ENCODE measurements at places on chromosomes 6 and 20.

GRCh38 chr6:55875400-55875799 is at the start of gene BMP5:
TSS of gene BMP5 (minus strand) at chr6:55875590. CDS start at chr6:55874865, 725 bp downstream.
- no peak for DNase-seq

GRCh38 chr6:48613231-48613949 is 502.4 kb upstream of the PTCHD4 start:
- DNase-seq, result no peak

- DNase-seq, result no peak
Observed at GRCh38 chr20:2698186-2698817, 5.7 kb downstream of the EBF4 start.

DNA sequence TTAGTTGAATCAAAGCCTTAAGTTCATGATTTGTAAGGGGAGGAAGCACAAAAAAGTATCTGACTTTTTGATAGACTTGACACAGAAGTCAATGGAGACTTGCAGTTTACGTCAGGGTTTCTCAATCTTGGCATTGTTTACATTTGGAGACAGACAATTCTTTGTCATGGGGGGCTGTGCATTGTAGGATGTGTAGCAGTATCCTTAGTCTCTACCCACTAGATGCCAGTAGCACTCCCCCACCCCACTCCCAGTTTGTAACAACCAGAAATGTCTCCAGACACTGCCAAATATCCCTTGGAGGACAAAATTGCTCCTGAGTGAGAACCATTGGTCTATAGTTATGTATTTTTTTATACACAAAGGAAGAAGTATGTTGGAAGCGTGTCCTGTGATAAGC is 434.1 kb downstream of the RFPL4B start:
- DNase-seq, result no peak

- no peak for DNase-seq
Observed at GRCh38 chr6:136405420-136406029, 115.9 kb upstream of the BCLAF1 start.

- peak; percentile 85 for DNase-seq
Observed at GRCh38 chr6:32175711-32176475, at the start of gene AGPAT1. TSS of gene AGPAT1 (minus strand) at chr6:32176084. CDS start at chr6:32171496, 4,588 bp downstream.

- no peak for DNase-seq
Observed at GRCh38 chr6:20716865-20717264, 182.6 kb downstream of the CDKAL1 start.

DNA sequence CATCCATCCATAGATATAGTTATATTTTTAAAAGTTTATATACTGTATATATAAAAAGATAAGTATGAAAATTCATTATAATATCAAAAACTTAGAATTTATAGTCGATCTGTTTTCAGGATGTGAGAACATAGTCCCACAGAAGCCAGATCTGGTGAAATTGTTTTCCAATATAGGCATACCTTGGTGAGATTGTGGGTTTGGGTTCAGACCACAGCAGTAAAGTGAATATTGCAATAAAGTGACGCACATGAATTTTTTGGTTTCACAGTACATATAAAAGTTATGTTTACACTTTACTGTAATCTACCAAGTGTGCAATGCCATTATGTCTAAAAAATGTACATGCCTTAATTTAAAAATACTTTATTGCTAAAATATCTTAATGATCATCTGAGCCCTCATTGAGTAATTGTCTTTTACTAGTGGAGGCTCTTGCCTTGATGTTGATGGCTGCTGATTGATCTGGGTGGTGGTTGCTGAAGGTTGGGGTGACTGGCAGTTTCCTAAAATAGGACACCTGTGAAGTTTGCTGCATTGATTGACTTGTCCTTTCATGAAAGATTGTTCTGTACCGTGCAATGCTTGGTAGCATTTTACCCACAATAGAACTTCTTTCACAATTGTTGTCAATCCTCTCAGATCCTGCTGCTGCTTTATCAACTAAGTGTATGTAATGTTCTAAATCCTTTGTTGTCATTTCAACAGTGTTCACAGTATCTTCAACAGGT is 29.8 kb downstream of the AIG1 start:
- no peak for DNase-seq

DNA sequence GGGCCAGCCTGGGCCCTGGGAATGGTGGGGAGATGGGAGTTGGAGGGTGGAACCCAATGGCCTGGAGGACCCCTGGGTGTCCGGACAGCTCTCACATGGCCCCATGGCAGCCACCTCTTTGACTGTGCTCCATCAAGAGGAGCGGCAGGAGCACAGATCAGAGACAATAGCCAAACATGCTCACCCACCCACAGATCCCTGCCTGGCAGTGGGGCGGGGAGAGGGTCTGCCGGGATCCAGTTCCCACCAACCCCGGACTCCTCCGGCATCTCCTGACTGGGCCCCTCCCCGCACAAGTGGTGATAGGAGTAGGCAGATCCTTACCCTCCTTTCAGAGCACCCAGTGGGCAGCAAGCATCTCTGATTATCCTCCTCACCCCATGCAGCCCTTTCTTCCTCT is 31.9 kb upstream of the MRPS18A start:
- no peak for DNase-seq

- no peak for DNase-seq
Observed at GRCh38 chr6:105077596-105078385, 102.0 kb downstream of the POPDC3 start.

- DNase-seq, result no peak
Observed at GRCh38 chr20:4885877-4886276, 115.4 kb downstream of the SLC23A2 start.

DNA sequence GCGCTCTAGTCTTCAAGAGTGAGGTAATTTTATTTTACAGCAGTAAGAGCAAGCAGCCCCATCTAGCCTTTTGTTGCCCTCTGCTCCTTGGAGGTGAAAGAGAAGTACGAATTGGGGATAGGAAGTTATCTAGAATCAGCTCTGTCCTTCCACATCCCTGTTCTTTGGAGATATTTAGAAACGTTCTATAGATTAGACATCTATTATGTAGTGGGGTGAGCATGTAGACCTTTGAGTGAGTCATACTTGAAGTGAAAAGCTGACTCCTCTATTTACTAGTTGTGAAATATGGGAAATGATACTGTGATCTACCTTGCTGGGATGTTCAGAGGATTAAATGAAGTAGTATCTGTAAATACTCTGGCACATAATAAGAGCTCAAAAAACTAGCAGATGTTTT is 36.0 kb upstream of the SLC35D3 start:
- DNase-seq, result no peak

GRCh38 chr20:17896771-17897369 is 71.7 kb downstream of the SNX5 start:
- DNase-seq, result no peak

DNA sequence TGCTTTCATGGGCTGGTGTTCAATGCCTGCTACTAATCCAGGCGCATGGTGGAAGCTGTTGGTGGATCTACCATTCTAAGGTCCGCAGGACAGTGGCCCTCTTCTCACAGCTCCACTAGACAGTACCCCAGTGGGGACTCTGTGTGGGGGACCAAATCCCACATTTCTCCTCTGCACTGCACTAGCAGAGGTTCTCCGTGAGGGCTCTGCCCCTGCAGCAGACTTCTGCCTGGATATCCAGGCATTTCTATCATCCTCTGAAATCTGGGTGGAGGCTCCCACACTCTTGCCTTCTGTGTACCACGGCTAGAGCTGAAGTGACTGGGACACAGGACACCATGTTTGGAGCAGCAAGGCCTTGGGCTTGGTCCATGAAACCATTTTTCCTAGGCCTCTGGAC is 134.1 kb upstream of the C6orf118 start:
- DNase-seq, result no peak

- DNase-seq, result no peak
Observed at GRCh38 chr20:7302250-7302649, 534.8 kb downstream of the BMP2 start.

DNA sequence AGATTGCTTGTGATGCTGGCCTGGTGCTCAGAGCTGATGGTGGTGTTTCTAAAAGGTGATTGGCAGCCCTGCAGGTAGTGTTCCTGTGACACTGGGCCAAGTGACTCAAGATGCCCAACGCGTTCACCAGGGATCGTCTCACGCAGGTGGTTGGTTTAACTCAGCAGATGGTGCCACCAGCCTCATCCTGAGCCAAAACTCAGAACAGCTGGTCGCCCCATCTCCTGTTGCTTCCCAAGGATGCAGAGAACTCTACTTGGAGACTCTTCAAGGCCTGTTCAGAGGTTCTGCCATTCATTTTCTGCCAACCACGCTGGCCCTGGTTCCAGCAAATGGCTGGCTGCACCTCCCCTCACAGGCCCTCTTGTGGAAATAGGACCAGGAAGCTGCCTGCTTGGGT is 394.4 kb downstream of the CDH26 start:
- no peak for DNase-seq

DNA sequence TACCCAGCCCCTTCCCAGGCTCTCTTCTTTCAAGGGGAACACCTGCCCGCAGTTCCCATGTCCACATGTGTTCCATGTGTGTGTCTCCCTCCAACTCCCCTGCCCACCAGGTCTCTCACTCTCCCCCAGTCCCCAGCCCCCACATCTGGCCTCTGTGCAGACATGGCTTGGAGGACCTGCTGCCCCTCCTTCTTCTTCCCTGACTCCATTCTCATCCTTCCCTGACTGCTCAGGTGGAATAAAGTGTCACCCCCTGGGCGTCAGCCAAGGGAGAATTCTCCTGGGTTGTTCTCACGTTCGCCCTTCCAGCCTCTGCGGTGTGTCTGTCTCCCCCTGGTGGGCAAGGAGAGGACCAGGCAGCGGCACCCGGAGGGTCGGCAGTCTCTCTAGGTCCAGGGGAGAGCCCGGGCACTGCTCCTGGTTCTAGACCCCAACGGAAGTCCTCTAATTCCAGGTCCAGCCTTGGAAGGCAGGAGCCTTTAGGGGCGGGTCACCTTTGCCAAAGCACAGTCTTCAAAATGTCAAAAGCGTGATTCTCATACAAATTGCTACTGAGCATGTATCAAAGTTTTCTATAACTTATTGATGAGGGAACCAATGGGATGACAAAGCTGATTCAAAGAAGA is 50.5 kb downstream of the EBF4 start:
- peak; percentile 84 for DNase-seq

GRCh38 chr6:89501222-89501621 is 68.3 kb downstream of the ANKRD6 start:
- DNase-seq, result no peak

GRCh38 chr6:31462026-31462963 is 35.6 kb upstream of the MICB start:
- DNase-seq, result no peak

DNA sequence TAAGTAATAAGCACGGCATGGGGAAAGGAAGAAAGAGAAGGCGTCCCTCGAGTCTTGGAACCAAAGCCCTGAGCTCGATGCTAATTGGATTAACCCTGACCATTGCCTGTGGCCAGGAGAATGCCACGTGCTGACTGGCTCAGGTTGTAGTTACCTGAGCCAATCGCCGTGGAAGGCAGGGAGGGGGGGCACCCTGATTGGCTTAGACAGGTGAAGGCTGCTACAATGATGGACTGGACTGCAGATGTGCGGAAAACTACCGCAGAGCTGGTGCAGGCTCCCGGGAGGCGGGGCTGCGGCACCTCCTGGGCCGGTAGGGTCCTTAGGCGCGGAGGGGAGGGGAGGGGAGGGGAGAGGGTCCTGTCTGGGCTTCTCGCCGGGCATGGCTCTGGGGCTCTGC is 121.3 kb downstream of the TFAP2C start:
- no peak for DNase-seq

- DNase-seq, result no peak
Observed at GRCh38 chr6:149897015-149897697, 757 bp downstream of the RAET1E start.

DNA sequence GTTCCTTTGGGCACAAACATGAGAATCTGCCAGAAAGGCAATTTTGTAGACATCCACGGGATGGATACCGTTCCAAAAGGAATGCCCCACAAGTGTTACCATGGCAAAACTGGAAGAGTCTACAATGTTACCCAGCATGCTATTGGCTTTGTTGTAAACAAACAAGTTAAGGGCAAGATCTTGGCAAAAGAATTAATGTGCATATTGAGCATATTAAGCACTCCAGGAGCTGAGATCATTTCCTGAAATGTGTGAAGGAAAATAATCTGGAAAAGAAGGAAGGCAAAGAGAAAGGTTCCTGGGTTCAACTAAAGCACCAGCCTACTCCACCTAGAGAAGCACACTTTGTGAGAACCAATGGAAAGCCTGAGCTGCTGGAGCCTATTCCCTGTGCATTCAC is 103.9 kb upstream of the ARG1 start:
- DNase-seq, result no peak

DNA sequence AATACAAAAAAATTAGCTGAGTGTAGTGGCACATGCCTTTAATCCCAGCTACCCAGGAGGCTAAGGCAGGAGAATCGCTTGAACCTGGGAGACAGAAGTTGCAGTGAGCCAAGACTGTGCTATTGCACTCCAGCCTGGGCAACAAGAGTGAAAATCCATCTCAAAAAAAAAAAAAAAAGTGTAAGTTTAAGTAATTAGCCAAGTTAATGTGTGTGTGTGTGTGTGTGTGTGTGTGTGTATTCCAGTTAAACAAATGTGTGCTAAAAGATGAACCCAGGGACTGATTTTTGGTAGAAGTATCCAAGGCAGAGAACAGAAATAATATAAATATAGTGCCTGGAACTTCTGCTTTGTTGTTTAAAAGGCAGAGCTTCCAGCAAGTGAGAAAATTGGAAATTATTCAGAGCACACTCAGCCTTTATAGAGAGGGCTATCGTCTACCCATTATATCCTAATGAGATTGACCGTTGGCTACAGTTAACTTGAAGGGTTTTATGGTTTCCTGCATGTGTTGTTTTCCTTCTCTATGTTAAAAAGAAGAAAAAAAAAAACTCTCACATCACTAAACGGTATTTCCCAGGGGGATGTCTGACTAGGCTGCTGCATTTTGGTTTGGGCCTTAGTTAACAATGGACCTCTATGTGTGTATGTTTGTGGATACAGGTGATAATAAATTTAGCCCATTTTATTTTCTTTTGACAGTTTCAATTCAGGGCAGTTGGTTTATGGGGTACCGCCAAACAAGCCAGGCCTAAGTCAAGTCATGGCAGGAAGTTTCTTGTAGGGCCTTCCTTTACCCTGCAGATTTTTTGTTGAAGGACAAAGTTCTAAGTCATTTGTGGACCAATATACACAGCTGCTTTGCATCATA is 9.8 kb downstream of the SOX4 start:
- DNase-seq, result no peak

DNA sequence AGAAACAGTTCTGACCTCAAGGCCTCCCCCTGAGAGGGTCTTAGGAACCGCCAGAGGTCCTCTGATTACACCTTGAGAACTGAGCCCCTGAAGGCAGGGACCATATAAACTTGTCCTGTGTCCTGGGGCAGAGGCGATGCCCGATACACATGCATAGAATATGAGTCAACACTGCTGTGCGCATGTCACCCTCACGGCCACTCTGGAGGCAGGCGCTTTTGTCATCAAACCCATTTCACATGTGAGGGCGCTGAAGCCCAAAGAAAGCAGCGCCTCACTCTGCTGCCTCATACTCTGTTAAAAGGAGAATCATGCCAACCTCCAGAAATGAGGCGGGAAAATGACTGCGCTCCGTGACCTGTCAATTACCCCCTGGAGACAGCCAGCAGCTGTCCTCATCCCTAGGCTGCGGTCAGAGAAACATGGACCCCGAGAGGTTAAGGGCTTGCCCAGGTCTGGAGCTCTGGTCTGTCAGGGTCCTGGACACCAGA is 158.3 kb downstream of the GRM4 start:
- DNase-seq, result peak; percentile 2

- no peak for DNase-seq
Observed at GRCh38 chr6:44733868-44734267, 346.4 kb downstream of the CDC5L start.

Data from 8988T (cell line).